ENCODE measurements at places on chromosomes 4 and X. TPM values are rescaled to one million over a fixed set of nuclear protein-coding genes. Genes with fewer than 3 reads are reported as not detected.

DNA sequence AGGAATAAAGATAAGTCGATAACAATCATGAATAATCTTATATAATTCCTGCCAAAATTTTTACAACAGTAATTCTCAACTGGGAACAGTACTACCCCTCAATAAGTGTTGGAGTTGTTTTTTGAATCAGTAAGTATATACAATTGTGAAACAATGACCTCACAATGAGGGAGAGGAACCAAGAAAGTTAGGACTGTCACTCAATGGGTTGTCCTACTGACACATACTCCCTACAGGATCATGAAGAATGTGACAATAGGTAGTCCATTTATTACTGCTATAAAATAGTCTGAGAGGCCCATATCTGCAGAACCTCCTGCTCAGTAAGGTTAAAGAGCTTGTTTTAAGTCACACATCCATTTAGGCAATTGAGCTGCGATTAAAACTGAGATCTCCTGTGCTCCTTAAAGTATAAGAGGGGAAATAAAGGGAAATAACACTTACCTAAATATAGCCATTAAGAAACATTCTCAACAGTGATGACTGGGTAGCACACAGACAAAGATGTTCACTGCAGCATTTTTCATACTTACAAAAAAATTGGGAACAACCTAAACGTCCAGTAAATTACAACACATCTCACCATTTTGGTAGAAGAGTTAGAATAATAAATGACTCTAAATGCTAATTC, 26.2 kb downstream of the FBXW7 start:
- no peak for DNase-seq

Gene ASB12
- not detected for total RNA-seq

DNA sequence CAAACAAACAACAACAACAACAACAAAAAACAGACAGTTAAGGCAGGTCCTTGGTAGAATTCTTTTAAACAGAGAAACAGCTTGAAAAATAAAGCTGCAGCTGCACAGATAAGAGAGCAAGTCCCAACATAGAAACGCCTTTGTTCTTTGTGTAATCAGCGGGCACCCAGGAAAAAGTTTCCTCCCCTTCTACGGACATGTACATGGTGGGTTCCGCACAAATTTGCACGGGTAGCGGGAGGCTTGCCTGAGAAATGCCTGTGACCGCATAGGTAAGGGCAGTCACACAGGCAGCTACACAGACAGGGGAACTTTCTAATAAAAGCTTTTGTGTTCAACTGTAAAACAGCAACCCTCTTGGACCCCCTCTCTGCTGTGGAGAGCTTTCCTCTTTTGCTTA, 25.7 kb upstream of the CT47A1 start:
- no peak for DNase-seq

GRCh38 chrX:148417934-148418333, 82.5 kb upstream of the AFF2 start:
- no peak for DNase-seq

DNA sequence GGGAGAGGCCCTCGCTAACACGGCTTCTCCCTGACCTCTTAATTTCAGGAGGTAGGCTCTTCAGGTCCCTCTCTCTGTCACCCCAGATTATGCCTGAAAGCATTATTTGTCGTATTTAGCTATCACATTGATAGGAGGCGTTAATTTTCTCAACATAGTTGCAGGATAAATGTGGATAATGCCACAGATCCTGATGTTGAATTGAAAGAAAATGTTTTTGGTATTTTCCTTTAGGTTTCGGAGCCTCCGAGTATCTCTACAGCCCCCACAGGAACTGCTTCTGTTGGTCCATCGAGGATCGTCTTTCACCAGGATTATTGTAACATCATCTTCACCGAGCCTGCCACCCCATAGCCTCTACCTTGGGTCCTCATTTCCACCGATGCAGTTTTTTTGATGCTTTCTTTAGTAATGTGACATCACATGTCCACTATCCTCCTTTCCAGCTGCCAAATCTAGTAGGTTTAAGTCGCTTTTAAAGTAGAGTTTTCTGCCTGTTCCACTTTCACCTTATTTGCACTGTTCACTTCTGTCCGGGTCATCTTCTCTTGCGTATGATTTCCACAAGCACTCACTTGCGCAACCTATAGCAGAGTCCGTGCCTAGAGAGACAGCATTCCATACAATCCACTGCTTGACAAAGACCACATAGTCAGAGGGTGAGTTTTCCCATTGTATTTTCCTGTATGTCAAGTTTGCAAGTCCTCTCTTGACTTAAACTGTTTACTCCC, 665 bp downstream of the TIGD2 start:
- DNase-seq: no peak

Gene MAOA
- total RNA-seq: 5.8 TPM

DNA sequence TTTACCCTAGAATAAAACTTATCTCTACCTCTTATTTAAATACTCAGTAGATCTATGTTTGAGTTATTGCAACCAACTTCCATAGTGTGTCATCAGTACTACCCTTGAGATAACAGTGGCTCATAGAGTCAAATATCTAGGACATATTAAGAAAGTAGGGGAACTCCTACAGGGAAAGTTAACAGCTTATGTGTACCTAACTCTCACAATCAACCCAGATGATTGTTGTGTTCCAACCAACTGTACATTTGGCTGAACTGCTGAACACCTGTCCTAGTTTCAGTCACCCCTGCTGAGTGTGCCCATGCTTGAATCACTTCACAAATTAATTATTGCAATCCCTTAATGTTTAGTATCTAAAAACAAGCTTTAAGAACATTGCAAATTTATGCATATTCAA, 244.2 kb upstream of the GRID2 start:
- no peak for DNase-seq

Gene PLAC8
- 11.8 TPM for total RNA-seq

Gene MGARP
- not detected for total RNA-seq

Gene SERTM2
- not detected for total RNA-seq

GRCh38 chr4:66855956-66856355, 689.3 kb downstream of the CENPC start:
- no peak for DNase-seq

DNA sequence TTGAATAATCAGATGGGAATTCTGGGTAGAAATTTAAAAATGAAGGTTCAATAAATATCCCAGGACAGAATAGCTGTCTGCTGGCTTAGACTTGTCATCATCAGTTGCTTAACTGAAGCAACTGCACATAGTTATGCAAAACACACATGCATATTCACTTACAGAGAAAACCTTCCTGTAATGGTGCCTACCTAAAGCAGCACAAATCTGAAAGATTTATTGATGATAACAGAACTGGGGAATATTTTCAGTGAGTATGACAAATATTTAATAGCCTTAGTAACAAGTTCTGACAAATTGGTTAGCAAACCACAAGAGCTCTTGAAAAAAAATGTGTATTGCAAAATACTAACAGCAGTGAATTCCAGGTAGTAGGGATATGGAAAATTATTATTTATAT, 606.8 kb upstream of the BOD1L1 start:
- DNase-seq: no peak

GRCh38 chrX:102711872-102712215, 404 bp upstream of the GPRASP2 start:
- DNase-seq: no peak

- no peak for DNase-seq
Measured at GRCh38 chr4:17709763-17710068, 71.7 kb downstream of the FAM184B start.
